Activated T-cell treated with anti-CD3 and anti-CD28 coated beads for 1 hour (primary cell): ENCODE measurements at places on chromosomes 6 and 20.
A peak's percentile ranks its signal among the peaks of the same experiment; 100 is the strongest.

DNA sequence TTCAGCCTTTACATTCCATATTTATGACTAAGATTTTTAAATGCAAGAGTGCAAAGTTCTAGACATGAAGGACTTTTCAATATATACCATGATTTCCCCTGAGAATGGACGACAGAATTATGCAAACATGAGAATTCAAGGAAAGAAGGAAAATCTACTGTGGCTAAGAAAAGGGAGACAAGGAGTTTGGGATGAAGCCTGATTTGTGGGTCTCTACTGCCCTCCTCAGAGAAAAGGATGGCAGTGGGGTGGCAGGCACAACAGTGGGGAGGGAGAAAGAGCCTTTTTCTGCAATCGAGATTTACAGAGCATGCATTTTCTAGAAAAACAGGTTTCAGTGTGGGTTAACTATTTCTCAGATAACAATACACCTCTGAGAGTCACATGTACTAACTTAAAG, 466.9 kb upstream of the NRSN1 start:
- DNase-seq, result no peak

DNA sequence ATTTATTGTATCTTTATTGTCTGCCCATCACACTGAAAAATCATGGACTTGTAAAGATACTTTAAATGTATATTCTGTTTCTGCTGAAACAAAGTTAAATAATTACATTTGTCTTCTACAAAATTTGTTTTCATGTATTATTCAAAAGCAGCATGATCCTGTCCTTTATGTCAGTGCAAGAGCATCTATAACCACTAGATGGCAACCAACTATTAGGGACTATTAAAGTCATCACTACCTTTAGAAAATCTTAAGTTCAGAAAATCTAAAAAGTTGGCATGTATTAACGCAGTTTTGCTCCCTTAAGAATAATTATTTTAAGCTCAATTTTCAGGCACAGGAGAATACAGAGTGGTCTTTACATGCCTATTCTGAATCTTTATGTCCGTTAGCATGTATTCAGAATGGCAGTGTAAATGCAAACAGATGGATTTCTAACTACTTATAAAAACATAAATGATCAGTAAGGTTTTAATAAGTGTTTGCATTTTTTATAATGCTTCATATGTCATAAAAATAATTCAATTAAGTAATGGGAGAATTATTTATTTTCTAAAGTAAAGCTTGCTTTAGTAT, 17.8 kb downstream of the TMEM30A start:
- no peak for DNase-seq

DNA sequence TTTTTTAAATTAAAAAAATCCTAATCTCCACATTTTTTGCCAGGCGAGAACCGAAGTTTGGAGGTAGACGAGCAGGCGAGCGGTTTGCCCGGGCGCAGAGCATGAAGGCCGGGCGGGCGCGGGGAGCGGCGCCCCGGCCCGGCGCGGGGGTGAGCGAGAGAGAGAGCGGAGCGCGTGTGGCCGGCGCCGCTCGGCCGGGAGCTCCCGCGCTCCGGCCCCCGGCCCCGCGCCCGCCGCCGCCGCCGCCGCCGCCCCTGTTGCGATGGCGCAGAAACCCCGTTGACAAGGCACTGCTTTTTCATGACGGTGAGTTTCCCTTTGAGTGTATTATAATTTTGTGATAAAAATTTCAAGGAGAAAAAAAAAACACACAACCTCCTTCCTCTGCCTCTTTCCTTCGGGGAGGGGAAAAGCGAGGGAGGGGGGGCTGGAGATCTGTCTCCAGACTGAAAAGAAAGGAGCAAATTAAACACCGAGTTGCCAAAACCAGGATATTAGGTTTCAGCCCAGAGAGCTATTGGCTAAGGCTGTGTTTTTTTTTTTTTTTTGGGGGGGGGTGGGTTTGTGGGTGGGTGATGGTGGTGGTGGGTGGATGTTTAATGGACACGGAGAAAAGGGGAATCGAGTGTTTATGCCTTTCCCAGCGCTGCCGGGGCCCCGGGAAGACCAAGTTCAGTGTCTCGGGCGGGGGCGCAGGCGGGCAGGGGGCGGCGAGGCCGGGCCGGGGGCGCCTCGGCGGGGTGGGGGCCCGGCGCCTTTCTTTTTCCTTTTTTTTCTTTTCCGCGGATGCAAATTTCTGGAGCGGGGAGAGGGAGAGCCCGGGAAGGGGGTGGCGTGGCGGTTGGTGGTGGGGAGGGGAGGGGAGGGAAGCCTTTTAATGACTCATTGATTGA, at the start of gene BICRAL:
Gene BICRAL (plus strand): TSS at position 257 of the 893 bp plus-strand sequence. CDS start 39,971 bp downstream, outside the sequence.
- peak; percentile 67 for DNase-seq

DNA sequence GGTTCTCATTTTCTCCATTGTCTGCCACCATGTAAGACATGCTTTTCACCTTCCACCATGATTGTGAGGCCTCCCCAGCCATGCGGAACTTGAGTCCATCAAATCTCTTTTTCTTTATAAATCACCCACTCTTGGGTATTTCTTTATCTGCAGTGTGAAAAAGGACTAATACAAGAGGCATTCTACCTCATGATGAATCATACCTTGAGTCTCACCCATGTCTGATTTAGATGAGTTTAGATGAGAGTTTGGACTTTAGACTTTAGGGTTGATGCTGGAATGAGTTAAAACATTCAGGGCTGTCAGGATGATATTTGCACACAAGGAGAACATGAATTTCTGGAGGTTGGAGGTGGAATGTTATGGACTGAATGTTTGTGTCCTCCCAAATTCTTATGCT, 545.6 kb downstream of the C6orf118 start:
- no peak for DNase-seq

DNA sequence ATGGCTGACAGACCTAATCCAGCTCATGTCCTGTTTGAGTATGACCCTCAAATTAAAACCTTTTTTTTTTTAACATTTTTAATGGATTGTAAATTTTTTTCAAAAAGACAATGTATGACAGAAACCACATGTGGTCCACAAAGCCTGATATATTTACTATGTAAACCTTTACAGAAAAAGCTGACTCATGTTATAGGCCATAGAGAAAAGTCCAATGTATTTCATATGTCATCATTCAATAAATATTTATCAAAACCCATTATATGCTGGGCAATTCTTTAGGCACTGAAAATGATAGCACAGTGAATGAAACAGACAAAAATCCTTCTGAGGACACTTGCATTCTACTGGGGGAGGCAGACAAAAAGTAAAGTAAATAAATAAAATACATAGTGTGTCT, 826.2 kb upstream of the FLRT3 start:
- DNase-seq, result no peak

GRCh38 chr6:25612666-25613065, 39.3 kb upstream of the SCGN start:
- no peak for DNase-seq

GRCh38 chr6:8245726-8246125, 143.4 kb upstream of the EEF1E1 start:
- DNase-seq, result no peak

- DNase-seq, result no peak
Measured at GRCh38 chr6:132020138-132020581, 69.0 kb upstream of the CCN2 start.

DNA sequence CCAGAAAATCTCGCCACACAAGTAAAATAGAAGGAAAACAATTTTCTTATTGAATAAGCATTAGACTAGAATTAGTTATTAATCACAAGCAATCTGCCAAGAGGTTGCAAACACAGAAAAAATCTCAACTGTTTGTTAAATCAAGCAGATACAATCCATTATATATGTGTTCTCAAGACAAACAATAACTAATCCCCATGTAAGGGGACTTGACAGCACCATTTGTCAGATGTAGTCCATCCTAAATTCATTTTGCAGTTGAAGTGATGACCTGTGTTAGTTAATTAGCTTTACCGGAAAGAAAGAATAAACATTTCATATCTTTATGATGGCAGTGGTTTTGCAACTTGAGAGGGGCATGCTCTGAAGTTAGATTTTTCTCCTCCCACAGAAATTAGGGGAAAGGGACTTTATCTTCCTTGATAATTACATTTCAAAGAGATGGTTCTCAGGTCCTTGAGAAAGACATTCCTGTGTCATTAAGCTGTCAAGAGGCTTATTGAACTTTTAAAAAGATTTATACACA, 1588.0 kb downstream of the GRIK2 start:
- no peak for DNase-seq

DNA sequence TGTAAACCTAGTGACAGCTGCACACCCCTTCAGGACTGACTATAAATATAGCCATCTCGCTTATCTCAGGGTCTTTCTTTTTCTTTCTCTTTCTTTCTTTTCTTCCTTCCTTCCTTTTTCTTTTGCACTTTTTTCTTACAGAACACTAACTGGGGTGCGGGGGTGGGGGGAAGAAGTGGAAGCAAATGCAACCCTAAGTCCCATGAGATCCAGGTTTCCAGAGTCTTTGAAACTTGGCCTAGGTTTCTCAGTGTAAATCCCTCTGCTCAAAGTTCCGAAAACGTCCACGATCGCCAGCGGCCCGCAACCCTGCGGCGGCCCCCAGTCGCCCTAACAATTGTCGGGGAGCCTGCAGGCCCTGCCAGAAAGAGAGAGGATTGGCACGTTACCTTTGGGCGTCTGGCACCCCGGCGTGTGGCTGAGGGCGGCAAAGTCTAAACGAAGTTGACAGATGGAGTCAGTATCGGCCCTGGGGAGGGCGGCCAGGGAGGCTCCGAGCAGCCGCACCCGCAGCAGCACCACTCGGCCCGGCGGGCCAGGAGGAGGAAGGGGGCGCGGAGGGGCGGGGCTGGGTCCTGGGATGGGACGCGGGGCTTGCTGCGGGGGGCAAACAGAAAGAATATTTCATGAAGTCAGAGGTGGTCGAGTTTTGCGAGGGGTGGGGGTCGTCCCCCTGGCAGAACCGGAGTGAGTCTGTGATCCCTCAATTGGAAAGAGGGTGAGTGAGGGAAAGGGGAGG, 577 bp upstream of the FOXF2 start:
- no peak for DNase-seq

DNA sequence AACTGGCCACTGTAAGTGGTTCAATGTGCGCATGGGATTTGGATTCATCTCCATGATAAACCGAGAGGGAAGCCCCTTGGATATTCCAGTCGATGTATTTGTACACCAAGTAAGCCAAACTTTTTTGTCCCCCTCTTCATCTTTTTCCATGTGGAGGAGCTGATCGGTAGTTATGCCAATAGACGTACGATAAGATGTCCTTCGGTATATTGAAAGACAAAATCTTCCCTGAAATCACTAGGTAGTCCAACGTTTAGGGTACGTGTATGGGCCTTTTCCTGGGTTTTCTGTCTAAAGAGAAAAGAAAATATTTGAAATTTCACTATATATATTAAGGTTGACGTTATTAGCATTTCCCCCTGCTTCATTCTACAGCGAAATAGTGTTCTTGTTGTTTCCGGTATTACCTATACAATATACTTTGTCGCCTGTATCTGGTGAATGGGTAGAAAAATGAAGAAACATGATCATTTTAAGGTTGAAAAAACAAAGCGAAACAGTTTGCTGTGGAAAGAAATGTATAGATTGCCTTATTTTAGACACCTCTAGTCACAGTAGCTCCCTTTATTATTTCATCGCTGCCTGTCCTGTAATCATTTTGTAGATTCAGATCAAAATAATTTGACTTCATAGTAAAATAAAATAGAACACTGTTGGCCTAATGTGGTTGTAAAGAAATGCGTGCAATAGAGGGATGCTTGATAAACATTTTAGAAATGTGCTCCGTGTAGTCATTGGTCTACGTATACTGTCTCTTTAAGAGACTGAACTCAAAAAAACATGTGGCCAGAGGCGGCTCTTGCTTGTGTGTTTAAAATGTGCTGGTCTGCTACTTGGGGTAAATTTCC, 1.5 kb downstream of the LIN28B start:
- no peak for DNase-seq

GRCh38 chr6:100088009-100088408, 94.0 kb upstream of the MCHR2 start:
- no peak for DNase-seq

- no peak for DNase-seq
Measured at GRCh38 chr6:34491091-34491430, 25.2 kb downstream of the PACSIN1 start.

DNA sequence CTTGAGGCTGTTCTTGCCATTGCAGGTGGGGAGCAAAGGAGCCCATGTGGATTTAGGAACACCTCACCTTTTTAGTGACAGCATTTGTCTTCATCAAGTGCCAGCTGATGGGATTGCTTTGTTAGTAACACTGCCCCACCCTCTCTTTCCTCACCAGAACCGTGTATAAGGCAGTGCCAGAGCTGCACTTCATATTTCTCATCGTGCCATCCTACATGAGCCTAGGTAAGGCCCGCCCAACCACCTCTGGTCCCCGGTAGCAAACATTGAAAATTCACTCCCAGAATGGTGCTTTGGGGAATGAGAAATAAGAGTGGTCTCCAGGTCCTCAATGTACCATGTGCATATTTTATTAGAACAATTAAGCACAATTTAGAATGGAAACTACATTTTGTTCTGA, 22.7 kb downstream of the CFAP61 start:
- DNase-seq, result no peak

GRCh38 chr6:46138281-46138680, 8.5 kb downstream of the ENPP4 start:
- no peak for DNase-seq

GRCh38 chr6:89950879-89951391, 56.7 kb downstream of the GJA10 start:
- DNase-seq, result no peak

- DNase-seq, result no peak
Measured at GRCh38 chr6:108948181-108948661, 100.0 kb downstream of the ARMC2 start.

DNA sequence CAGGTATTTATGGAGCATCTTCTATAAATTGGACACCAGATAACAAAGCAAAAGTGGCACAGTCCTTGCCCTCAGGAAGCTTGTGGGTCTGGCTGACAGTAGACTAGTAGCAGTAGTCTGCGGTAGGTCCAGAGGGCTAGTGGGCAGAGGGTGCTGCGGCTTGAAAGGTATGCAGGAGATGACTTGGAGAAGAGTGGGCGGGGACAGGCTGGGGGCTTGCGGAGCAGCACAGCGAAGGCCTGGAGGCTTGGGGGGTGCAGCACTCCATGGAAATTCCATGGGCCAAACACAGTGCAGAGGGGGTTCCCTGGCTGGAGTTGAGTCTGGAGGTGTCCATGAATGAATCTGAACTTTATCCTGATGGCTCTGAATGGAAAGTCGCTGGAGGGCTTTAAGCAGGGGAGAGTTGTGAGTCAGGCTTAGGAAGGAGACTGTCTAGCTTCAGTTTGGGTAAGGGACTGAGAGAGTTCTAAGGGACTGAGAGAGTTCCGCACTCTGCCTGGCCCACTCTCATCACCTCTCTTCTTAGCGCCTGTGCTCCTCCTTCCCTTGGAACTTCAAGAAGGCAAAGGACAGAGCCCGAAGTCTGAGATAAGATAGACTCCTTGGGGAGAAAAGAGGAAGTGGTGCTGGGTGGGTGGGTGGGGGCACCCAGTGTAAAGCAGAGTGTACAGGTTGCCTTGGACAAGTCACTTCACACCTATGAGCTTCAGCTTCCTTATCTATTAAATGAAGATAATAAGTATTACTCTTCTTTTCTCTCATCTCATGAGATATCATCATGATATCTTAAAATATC, 8.8 kb downstream of the PKIG start:
- DNase-seq, result no peak

- DNase-seq, result no peak
Measured at GRCh38 chr6:15109338-15110090, 136.4 kb upstream of the JARID2 start.
